ENCODE measurements at places on chromosomes 12 and 14. TPM values are rescaled to one million over a fixed set of nuclear protein-coding genes. Genes with fewer than 3 reads are reported as not detected.

NPC2 gene
- total RNA-seq, result 238 TPM

ADCY4 gene
- 1.3 TPM for total RNA-seq

SCNN1A gene
- total RNA-seq, result 0.26 TPM

MNAT1 gene
- 33.6 TPM for total RNA-seq

SPIC gene
- total RNA-seq, result not detected

SERPINA4 gene
- not detected for total RNA-seq

PROX2 gene
- not detected for total RNA-seq

MYF6 gene
- total RNA-seq, result under 0.01 TPM

BCL11B gene
- total RNA-seq, result under 0.01 TPM

TAS2R13 gene
- total RNA-seq, result 1.7 TPM

SCN8A gene
- total RNA-seq, result 12.8 TPM

KLHDC1 gene
- total RNA-seq, result 5.4 TPM

PRH2 gene
- total RNA-seq, result not detected
